ENCODE measurements at places on chromosomes 16 and 17.

DNA sequence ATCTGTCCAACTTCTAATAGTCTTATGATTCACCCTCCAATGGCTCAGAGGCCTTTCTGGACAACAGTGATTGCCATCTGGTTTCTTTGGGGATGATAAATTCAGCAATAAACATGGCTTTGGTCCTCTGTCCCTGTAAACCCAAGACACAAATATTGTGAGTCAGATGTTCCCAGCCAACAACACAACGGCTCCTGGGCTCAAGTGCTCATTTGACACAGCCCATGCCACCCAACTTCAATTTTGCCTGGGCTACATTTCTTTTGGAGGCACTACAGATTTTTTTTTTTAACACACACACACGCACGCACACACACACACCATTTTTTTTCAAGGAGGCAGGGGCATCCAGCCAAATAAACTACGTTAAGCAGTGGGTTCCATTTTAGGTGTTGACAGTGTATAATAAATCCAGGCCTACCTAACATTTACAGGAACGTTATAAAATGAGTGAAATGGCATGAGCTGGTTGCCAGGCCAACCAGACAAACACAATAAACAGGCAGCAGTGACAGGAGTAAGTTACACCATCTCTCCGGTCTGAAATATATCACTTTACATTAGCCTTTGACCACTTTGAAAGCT, 939.9 kb upstream of the SOX9 start:
- DNase-seq, result no peak

DNA sequence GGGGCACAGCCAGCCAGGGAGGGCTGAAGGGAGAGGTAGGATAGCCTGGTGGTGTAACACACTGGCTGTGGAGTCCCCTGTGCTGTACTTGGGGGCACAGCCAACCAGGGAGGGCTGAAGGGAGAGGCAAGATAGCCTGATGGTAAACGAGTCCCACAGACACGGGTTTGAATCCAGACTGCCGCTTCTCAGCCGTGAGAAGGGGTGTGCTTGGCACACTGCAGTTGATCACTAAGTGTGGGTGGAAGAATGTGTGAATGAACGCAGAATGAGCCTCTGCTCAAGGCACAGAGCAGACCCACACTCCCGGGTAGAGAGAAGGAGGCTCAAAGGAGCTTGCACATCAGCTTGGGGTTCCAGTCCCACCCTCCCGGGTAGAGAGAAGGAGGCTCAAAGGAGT, 71.4 kb downstream of the TIMM22 start:
- no peak for DNase-seq

- no peak for DNase-seq
Observed at GRCh38 chr17:1683459-1683858, 1.2 kb downstream of the PRPF8 start.

- no peak for DNase-seq
Observed at GRCh38 chr17:34248511-34249024, 6.5 kb upstream of the CCL2 start.

GRCh38 chr17:73068322-73069153, 23.9 kb downstream of the SLC39A11 start:
- no peak for DNase-seq

GRCh38 chr17:40480501-40481003, 20.9 kb downstream of the TNS4 start:
- no peak for DNase-seq

- no peak for DNase-seq
Observed at GRCh38 chr17:57143361-57143760, 58.3 kb downstream of the AKAP1 start.

DNA sequence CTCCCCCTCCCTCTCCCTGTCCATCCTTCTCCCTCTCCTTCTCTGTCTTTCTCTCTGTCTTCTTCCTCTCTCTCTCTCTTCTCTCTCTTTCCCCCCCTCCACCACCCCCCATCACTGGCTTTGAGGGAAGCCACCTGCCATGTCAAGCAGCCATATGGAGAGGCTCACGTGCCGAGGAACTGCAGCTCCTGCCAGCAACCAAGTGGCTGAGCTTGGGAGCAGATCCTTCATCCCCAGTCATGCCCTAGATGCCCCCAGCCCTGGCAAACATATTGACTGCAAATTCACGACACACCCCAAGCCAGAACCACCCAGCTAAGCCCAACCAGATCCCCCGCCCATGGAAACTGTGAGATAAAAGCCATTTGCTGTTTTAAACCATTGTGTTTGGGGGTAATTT, 40.9 kb upstream of the RBFOX3 start:
- no peak for DNase-seq

- no peak for DNase-seq
Observed at GRCh38 chr16:2148714-2149629, 547 bp downstream of the RAB26 start.

DNA sequence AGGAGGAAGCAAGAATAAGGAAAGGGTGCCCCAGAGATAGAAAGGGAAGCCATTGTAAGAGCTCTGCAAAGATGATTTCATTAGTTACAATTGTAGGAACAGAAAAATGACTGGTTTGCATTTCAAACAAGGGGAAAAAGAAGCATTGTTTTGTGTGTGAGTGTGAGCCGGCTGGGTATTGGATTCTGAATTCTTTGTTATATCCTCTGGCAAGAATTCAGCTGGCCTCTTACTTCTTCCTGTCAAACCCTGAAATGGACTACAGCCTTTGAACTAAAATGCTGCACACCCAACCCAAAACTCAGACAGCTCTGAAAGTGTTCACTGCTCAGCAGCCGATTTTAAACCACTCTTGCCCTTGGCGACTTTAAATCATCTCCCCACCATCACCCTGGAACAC, 461.3 kb downstream of the PMP22 start:
- DNase-seq, result no peak

DNA sequence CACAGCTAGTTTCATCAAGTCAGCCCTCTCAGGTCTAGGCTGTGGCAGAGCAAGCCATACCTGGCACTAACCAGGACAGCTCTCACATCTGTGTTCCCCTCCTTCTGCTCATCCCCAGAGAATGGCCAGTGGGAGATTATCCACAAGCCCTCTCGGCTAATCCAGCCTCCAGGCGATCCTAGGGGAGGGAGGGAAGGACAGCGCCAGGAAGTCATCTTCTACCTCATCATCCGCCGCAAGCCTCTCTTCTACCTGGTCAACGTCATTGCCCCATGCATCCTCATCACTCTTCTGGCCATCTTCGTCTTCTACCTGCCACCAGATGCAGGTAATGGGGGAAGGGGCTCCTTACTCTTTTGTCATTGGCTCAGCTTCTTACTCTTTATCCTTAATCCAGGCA, 3.6 kb downstream of the CHRNB1 start:
- no peak for DNase-seq

DNA sequence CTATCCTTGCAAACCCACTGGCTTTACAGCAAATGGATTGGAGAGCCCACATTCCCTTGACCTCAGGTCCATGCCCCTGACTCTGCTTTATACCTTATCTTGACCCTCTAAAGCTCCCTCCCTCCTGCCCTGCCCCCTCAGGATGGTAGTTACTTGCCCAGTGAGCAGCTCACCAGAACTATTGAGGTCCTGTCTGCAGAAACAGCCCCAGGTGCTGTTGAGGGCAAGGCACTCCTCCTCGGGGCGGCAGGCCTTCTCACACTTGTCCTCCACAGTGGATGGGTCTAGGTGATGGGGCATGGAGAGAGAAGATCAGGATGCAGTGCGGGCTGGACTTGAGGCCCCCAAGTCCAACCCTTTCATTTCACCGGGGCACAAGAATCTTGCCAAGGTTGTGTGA, 4.6 kb downstream of the GP2 start:
- DNase-seq, result no peak

- no peak for DNase-seq
Observed at GRCh38 chr16:81482329-81483063, 37.9 kb downstream of the CMIP start.
